ENCODE measurements at places on chromosomes 4 and X.

DNA sequence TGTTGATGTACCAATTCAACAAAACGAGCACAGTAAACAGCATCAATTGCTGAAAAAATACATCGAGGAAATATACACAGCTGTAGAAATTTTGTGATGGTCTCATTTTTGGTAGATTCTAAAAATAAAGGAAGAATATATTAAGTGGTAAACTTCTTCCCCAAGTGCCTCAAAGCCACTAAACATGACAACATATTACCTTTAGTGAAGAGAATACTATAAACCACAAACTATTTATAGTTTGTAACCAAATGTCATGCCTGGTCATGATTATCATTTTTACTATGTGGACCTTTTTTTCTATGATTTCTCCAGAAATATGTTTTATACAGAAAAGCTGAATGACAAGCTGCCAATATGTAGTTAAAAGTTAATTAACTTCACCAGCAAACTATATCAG lies 106.9 kb downstream of the THOC2 start:
- no peak for DNase-seq

DNA sequence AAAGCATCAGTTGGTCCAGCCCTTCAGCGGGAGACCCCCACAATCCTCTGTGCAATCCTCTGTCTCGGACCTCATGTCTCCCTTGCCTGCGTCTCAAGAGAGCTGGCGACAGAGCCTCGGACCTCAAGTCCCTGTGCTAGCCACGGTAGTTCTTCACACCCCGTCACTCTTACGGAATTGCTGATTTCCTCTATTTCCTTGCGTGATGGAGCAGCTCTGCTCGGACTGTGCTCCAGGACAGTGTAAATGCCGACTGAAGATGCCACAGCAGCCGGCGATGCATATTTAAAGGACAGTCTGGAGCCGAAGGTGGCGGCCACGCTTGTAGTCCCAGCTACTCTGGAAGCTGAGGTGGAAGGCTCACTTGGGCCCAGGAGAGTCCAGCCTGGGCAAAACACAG lies 1.9 kb downstream of the GRK4 start:
- DNase-seq: no peak

GRCh38 chrX:3219667-3220066 lies 126.8 kb downstream of the MXRA5 start:
- DNase-seq: no peak

DNA sequence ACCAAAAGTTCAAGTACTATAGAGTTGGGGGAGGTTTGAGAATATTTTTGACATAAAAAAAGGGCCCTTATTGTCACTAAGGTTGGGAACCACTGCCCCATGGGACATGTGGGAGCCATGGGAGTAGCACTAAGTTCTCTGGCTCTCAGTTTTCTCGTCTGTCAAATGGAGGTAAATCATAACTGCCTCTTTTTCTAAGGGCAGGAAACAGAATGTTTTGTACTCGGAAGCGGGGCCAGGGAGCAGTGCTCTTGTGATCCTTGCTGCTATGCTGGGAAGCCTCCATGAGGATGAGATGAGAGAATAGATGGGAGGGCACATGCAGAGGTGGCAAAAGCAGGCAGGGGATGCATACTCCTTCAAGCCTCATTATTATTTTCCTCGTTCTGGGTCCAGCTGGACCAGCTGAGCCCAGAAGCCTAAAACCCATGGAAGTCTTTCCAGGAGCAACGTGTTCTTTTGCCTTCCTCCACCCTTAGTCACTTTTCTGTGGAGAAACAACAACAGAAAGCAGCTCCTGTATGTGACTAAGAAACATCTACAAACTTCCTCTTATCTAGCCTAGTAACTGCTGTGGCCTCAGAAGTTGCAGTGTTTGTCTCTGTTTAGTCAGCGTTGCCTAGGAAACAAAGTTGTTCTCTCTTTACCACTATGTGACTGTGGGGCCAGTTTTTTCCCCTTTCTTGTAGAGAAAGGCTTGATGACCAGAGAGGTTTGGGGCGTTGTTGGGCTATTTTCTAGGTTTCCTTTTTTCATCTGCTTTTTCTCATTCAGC lies 64.8 kb downstream of the TSC22D3 start:
- DNase-seq: no peak

DNA sequence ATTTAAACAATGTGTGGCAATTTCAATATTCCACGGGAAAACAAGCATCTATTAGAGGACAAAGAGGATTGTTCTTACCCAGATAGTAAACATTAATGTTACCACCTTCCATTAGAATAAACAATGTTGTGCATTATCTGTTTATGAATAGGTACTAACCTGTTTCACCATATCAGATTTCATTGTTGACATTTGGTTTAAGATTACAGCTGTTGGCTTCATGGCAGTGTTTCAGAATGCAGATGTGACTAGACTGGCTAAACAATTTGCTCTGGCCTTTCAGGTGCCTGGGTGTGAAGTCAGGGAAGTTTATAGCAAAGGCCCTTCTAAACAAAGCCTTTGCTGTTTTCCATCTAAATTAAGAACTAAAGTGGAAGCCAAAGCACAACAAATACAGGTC lies 464.7 kb upstream of the FAM47C start:
- DNase-seq: no peak

GRCh38 chrX:50723006-50723405 lies 91.0 kb downstream of the SHROOM4 start:
- DNase-seq: no peak
